Muscle of leg (tissue), 16 donors: ENCODE measurements at places on chromosomes 16 and 17. TPM values are rescaled to one million over a fixed set of nuclear protein-coding genes. Genes with fewer than 3 reads are reported as not detected.

DNA sequence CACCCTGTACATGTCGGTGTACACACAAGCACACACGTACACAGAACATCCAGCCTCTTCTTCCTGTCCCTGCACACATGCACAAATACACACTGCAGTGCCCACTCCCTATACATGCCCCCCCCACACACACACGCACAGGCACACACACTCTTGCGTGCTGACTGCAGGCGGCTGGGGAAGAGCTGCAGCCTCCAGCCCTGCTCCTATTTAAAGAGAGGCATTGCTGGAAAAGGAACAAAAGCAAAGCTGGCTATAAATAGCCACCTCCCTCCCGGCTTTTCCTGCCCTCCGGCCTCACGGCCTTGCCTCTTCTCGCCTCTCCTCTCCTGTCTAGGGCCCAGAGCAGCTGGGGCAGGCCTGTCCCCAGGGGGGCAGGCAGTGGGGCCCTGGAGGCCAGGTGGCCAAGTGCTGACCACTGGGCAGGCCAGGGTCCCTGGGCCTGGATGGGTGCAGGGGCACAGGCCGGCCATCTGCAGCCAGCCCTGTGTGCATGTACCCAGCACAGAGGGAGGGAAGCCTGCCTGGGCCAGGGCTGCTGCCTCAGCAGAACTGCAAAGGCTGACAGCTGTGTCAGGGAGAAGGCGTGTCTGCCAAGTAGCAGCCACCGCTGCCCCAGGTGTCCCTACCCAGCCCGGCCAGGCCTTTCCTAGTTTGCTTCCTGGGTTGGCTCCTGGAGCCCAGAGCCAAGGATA is 25.4 kb downstream of the RTN4RL1 start:
- DNase-seq = peak; percentile 81

DNA sequence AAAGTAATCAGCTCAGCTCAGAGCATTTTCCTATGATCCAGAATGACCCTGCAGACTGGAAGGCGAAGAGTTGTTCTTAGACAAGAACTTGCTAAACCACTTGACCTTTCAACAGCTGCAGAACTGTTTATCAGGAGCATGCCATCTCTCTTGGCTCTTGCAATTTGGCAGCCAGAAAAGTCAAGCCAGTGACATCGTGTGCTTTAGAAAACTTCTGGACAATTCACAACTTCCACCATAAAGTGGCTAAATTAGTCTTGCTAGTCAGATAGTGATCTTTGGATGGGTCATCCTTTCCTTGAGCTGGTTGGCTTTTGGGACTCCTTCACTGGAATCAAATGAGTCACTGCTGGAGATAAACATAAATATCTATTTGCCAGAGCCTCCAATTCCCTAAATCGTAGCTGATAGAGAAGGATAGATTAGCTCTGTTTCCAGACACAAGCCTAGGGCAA is 146.5 kb downstream of the MAP2K6 start:
- DNase-seq = no peak

RAC3 gene
- 11.2 TPM for total RNA-seq

DNA sequence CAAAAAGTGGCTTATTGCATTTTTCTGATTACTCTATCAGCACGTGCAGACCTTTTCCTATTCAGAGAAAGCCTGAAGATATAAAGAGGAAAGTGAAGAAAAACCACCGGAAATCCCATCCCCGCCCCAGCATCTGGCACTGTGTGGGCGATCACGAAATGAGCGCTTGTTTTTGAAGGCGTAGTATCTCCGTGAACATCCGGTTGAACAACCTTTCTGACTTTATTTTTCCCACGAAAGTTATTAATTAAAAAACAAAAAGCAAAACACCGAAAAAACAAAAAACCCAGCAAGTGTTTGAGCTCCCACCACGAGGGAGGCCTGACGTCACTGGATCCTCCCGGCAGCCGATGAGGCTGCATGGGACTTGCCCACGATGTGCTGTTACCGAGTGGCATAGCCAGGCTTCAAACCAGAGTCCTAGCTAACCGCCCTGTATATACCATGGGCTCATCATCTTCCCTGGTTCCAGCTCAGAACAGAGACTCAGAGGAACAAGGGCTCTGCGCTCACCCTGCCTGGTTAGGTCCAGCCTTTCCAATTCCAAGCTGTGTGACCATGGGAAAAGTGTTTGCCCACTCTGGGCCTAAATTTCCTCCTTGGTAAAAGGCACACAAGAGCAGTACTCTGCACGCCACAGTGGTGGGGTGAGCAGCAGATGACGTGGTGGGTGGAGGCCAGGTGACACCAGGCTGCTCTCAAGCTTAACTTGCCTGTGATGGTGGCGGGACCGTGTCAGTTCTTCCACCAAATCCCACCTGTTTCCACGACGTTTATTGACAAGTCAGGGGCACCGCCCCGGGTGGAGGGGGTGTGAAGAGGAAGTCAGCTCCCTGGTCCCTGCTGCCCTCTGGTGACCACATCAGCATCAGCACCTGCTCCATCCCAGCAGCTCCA is 34.3 kb upstream of the IL21R start:
- peak; percentile 79 for DNase-seq

MRPL10 gene
- 37.5 TPM for total RNA-seq

MYO1C gene
- 48.7 TPM for total RNA-seq

- DNase-seq = no peak
These were observed 28.8 kb downstream of the DYNLRB2 start for GRCh38 chr16:80569440-80570105.

NAGS gene
- 0.58 TPM for total RNA-seq

VAT1L gene
- 1.9 TPM for total RNA-seq

GRCh38 chr17:69609473-69610305 is 195.2 kb downstream of the MAP2K6 start:
- peak; percentile 32 for DNase-seq

TEDC2 gene
- 5.3 TPM for total RNA-seq

SYT17 gene
- total RNA-seq = 3.1 TPM

DNA sequence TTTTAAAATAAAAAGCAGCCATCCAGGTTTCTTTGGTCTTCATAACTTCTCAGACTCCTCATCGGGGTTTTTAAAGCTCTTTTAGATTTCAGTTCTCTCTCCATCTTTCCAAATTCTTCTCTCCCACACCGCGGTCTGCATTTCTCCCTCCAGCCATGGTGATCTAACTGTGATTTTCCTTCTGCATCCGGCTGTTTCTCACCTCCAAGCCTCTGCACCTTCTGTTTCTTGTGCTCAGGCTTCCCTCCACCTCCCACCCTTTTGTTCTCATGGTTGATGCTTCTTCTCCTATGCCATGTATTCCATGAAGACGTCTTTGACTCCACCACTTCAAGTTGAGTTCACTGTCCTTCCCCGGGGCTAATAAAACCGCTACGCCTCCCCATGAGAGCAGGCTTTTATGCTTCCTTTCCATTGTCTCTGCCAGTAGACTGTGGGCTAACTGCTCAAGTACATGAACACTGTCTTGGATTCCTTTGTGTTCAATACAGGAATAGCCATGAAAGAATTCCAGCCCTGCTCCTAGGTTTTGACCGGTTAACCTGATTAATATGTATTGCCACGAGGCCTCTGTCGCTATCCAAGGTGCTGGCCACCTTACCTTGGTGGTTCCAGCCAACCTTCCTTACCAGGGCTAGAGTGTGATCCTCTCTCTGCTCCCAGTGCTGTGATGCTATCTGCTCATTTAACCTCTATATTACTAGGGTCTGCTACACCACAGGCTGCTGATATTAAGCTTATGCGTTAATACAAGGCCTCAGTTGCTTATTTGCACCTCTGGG is 625.1 kb downstream of the HS3ST4 start:
- no peak for DNase-seq

SMPD3 gene
- total RNA-seq = 0.31 TPM

ASPA gene
- total RNA-seq = 3.8 TPM

AOC3 gene
- 6.9 TPM for total RNA-seq

DNA sequence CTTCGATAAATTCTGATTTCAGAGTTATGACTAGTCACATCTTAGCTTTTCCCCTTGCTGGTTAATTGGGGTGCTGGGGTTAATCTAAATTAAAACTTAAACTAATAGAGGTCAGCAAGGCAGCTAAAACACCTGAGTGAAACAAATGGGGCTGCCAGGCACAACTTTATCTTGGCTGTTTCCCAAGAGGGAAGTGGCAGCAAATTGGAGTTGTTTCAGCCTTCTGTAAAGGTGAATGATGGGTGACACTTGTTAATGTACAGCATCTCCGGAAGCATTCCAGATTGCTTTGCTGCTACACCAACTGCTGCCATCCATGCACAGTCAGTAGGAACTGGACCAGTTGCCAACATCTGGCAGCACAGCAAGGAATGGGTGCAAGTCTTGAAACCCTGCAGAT is 43.9 kb downstream of the AATF start:
- DNase-seq = no peak

MT1G gene
- total RNA-seq = 1.2 TPM

SHISA9 gene
- total RNA-seq = 0.04 TPM

DNA sequence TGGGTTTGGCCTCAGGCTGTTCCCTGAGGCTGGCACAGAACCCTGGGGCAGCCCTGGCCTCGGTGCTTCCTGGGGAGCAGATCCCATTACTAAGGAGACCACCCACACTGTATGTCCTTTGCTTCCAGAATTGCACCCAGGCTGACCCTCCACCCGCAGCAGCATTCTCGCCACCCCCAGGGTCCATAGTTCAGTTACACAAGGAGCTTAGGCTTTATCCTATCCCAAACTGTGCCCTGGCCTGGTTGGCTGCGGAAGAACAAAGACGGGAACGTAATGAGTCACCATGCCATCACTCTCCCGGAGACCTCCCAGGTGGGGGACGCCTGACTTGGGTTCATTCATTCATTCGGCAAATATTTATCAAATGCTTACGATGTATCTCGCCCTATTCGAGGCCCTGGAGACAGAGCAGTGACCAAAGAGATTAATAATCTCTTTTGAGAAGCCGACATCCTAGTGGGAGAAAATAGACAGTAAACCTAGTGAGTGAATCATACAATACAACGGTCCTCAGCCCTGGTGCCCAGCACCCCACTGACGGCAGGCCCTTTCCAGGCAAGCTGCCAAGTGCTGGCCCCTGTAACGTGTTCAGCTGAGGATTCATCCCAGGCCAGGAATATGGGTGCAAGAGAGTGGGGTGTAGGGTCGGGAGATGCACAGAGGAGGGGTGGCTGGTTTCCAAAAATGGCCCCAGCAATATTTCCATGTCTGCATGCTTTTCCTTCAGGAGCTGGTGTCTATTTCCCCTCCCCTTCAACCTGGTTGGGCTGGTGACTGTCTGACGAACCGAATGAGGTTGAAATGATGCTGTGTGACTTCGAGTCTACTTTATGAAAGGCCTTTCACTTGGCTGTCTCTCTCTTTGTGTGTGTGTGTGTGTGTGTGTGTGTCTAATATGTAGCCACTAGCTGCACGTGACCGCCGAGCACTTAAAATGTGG is 134.2 kb downstream of the MGAT5B start:
- no peak for DNase-seq

DNA sequence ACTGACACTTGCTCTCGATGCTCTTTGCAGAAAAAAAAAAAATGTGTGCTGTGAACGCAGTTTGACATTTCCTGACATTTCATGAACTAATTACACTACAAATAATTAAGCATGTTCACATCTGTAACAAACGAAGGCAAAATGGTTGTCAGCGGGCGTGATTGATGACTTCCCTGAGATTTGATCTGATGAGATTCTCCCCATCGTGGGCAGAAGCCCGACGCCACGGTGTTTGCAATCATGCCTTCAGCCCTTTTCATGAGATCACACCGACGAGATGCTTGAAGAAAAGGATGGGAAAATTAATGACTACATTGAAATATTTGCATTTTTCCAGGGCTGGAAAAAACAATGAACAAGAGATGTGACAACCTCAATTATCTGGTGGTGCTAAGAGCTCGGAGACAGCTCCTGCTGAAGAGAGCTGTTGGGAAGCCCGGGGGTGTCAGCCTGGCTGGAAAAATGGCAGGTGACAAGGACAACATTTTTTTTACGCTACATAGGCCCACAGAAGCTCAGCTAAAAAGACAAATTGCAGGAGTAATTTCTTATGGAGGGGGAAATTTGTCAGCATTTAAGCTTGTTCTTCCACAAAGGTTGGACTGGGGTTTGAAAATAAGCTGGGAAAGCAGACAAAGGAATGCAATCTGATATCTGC is 259.4 kb upstream of the IRX3 start:
- peak; percentile 8 for DNase-seq

NME4 gene
- 53.5 TPM for total RNA-seq

DNA sequence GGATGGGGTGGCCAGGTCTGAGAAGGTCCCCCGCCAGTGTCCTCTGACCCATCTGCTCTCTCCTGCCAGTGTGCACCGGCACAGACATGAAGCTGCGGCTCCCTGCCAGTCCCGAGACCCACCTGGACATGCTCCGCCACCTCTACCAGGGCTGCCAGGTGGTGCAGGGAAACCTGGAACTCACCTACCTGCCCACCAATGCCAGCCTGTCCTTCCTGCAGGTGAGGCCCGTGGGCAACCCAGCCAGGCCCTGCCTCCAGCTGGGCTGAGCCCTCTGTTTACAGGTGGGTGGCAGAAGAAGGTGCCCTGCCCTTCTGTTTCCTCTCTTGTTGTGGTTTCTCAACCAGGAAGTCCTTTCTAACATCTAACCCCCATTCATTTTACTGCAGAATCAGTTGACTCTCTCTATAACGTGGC is 7.1 kb downstream of the ERBB2 start:
- no peak for DNase-seq

SCARF1 gene
- total RNA-seq = 7.6 TPM

- DNase-seq = peak; percentile 57
These were observed 545.2 kb upstream of the CDH11 start for GRCh38 chr16:65667011-65667578.

TMIGD1 gene
- not detected for total RNA-seq

GRCh38 chr16:85473909-85474620 is 139.1 kb upstream of the GSE1 start:
- DNase-seq = peak; percentile 87

BCL6B gene
- total RNA-seq = 15.1 TPM

MGAT5B gene
- 0.40 TPM for total RNA-seq

LITAFD gene
- total RNA-seq = not detected

GRCh38 chr16:74563828-74564263 is 43.1 kb downstream of the GLG1 start:
- no peak for DNase-seq

MNT gene
- 8.0 TPM for total RNA-seq

DNA sequence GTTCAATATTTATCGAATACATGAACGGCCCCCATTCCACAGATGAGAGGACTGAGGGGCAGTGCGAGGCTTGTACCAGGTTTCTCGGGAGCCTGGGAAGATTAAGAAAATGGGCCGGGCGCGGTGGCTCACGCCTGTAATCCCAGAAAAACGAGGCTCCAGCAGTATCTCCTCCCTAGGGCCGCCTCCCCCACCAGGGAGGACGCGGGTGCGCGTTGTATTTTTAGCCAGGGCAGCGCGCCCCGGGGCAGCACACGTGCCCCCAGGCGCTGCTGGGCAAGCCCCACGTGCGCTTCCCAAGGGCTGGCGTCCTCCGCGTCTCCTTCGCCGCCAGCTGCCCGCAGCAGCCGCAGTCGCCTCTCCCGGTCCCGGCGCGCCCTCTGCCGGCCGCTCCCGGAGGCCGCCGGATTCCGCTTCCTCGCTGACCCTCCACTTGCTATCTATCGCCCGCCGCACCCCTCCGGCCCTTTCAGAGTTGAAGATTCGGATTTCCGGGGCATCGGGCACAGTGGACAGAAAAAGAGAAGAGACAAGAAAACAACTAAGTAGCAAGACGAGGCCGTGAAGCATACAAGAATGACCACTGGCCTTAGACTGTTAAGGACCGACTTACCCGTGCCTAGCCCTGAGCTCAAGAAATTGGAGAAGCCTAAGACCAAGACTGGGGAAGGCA is 1.9 kb upstream of the YBX2 start:
- DNase-seq = peak; percentile 84

GRCh38 chr16:85675251-85675874 is 13.4 kb downstream of the GINS2 start:
- no peak for DNase-seq

OXLD1 gene
- total RNA-seq = 21.8 TPM
